ENCODE measurements at places on chromosomes 12 and 14.

DNA sequence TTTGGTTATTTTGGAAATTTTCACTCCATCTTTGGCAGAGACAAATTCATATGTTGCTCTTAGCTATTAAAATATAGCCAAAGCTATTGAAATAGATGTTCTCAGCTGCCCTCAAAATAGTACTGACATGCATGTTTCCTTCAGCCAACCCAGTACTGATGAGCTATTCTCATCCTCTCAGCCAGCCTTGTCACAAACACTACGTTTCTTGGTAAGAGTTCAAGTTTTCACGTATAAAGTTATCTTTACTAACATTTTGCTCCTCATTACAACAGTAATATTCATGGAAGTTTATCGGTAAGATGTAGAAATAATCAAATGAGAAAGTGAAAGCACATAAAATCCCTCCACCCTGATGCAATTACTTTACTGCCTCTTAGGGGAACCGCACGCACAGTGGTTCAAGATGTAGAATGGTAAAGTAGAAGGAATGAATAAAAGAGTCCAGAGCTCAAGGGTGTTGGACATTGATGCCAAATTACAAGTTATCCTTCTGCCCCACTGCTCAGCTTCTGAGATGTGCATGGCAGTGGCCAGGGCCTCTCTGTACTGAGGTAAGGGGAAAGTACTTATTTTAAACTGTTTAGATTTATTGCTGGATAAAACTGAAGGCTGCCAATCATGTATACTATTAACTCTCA is 20.7 kb downstream of the GCH1 start:
- no peak for DNase-seq

GRCh38 chr12:123499332-123499731 is 34.2 kb downstream of the RILPL1 start:
- DNase-seq: no peak

DNA sequence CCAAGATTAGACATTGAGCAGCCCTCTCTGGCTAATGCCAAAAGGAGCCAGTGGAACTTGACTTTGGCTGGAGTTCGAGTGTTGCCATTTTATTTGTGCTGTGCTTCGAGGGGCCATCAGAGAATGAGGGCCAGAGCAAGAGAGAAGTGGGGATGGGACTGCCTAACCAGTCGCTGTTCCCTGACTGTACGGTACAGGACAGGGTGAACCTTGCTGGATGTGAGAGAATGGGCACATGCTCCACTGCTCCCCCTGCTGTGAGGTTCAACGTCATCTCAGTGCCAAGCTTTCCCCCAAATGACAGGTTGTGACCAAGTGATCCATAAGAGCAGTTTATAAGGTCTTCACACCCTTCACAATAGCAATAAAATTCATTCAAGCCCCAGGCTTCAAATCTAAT is 55.1 kb upstream of the BCL11B start:
- no peak for DNase-seq

GRCh38 chr12:24089510-24089890 is 140.0 kb upstream of the SOX5 start:
- no peak for DNase-seq

- no peak for DNase-seq
These were observed 126.4 kb downstream of the DUSP6 start for GRCh38 chr12:89225808-89226411.

Measured in HepG2 (cell line).